ENCODE measurements at places on chromosomes 2 and 18.

DNA sequence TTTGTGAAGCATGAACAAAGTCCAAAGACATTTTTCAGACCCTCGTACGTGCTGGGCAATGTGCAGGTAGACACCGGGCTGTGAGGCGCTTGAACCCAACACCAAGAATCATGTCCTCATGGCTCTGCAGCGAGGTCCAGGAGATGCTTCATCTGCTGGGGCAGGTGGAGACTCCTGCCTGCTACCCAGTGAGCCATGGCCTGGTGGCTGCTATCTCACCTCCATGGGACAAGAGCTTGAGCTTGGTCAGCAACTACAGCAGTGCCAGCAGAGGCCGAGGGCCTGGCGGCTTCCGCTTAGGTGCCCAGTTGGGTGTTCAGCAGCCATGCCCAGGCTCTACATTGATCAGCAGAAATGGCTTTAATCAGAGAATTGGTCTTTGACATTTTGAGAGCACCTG lies 281.0 kb upstream of the HS6ST1 start:
- no peak for DNase-seq

- no peak for DNase-seq
Measured at GRCh38 chr2:85838641-85839040, 50.1 kb downstream of the ST3GAL5 start.

DNA sequence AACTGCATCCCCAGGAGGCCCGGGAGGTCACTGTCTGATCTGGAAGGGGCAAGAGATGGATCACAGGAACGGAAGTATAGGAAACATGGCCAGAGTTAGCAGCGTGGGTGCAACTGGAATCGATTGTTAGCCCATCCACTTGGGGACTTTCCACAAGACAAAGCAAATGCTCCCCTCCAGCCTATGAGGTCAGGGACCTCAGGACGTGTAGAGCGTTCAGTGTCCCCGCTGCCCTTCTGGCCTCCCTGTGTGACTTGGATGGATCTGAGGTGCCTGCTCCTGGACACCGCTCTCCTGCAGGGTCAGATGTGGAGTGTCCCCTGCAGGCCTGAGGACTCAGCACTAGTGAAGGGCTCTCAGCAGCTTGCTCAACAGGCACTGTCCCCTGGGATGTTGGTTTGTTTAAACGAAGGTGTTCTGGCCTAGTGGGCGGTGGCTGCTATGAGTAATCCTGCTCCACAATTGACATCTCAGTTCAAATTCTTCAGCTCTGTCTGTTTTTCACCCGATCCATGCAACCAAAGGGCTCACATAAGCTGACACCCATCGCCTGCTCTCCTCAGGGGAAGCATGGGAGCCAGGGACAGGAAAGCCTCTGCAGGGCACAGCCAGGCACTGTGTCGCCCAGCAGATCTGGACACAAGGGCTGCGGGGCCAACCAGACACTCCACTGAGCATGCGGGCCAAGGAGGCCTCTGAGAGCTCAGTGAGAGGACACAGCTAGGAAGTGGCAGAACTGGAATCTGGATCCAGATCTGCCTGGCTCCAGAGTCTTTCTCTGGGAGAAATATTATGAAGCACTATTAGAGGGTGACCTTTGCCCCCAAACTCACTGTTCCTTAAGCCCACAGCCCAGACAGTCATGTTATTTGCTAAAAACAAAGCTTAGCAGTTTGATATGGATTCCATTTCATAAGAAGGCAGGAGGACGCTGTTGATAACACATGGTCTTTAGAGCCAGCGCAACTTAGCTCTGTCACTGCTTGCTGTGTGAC lies 78.5 kb downstream of the RHOB start:
- DNase-seq, result no peak

DNA sequence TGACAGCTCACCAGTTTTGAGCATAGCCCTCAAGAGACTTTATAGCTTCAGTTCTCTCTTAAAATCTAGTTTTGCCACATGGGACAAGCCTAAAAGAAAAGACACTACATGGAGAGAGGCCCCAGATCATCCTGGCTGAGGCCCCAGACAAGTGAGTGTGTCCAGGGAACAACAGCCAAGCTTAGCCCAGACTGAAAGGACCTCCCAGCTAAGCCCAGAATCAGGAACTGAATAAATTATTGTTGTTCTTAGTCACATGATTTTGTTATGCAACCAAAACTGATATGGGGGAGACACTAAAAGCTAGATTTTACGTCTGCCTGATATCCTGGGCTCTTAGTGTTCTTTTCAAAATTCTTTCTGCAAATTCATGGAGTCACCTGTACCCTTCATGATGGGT lies 29.3 kb upstream of the LBH start:
- DNase-seq, result no peak
